ENCODE measurements at places on chromosomes 5 and 9.

- DNase-seq, result peak; percentile 32
These were observed 5.5 kb upstream of the SHB start for GRCh38 chr9:38074441-38074961.

DNA sequence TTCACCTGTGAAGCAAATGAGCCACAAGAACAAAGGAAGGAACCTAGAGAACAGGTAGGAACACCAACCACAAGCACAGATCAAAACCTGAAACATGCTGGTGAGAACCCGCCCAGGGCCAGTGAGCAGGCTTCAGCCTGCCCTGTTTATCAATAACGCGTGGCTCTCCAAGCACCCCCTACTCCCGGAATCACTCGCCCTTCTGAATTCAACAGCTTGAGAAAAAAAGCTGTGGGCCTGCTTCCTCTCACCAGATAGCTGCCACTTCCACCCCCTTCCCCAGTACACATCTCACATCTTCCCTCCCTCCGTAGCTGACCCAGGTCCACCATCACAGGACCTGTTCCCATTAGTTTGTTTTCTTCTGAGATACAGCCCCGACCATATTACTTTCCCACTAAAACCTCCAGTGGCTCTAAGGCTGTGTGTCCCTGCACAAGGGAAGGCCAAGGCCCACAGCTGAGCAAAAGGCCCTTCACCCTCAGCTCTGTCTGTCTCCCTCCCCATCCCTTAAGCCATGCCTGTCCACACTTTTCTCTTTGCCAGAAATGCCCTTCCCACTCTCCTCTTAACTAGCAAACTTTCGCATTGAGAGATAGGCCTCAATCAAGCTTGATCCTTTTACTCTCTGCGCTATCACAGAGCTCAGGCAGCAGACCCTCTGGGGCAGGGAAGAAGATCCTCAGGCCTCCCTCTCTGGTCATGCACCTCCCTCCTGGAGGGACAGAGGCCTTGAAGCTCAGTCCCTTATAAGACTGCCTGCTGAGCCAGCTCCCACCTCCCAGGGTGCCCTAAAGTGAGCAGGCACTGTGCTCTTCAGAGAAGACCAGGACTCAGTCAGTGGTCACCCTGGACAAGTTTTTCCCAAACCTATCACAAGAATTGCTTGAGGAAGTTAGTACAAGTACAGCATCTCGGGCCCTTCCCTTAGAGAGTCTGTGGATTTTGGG, 30.1 kb downstream of the B4GALT1 start:
- peak; percentile 7 for DNase-seq

DNA sequence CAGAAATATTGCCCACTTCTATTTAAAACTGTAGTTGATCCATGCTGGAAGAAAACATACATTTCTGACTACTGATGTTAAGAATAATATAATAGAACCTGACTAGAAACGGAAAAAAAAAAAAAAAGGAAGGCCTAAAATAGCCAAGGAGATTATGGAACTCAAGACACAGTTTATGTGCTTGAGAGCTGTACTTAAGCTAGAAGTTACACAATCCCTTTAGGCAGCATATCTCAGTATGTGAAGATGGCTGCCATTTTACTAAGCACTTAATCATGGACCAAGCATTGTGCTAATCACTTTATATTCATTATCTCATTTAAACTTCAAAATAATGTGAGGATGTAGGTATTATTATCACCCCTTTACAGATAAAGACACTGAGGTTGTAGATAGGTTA, 73.0 kb upstream of the NR4A3 start:
- DNase-seq, result no peak

- DNase-seq, result no peak
These were observed 177.8 kb upstream of the STK32A start for GRCh38 chr5:147057051-147057450.

GRCh38 chr5:141001844-141002604, 35.7 kb downstream of the PCDHAC2 start:
- DNase-seq, result no peak

DNA sequence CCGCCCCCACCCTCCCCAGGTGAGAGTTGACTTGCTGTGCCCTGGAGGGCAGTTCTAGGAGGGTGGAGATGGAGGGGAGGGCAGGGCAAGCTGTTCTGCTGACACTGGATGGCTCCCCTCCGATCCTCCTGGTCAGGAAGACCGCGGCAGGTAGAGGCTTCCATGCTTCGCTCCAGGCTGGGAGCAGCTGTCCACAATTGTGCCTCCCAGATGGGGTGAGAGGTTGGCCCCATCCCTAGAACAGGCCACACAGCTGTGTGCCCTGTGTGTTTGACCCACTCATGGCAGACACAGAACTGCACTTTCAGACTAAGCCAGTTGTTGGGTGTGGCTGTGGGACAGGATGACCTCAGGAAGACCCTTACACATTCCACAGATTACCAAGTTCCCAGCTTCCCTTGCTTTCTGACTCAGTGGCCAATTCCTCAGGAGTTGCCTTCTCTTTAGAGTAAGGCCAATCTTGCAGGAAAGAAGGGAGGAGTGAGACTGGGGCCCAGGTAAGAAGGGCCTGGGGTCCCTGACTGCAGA, 72.1 kb upstream of the HSPA9 start:
- no peak for DNase-seq

GRCh38 chr9:77975036-77975435, 56.6 kb downstream of the GNAQ start:
- DNase-seq, result no peak

DNA sequence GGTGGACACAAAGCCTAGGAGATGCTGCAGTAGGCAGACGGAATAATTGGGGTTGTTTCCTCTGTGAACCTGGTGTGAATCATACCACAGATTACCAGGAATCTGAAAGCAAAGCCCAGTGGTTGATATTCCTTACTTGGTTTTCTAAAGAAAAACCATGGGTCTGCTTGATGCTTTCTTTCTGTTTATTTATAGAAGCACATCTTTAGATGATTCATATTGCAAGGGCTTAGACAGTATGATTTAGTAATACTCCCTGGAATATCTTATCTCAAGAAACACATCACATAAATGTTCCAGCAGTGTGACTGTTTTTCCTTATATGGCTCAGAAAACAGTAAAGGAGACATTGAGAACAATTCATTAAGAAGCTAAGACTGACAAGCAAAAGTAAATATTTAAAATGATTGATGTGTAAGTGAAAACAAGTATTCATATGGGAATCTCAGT, 623.3 kb downstream of the RAB3C start:
- no peak for DNase-seq

GRCh38 chr5:100516285-100516684, 18.9 kb upstream of the FAM174A start:
- no peak for DNase-seq

DNA sequence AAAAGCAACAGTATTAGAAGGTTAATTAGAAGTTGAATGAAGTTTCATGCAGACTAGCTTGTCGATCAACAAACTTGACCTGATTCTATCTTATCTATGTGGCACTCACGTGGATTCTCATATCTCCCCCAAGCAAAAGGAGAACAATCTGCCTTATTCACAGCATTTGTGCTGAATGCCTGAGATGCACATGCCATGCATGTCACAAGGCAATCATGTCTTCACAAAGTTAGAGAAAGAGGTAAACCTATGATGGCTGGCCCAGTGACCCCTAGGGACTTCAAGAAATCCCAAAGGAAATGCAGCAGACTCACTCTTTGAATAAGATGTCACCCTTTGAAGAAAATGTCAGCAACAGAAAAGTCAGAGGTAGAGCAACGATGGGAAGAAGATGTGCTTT, 17.6 kb upstream of the SHOC1 start:
- DNase-seq, result no peak

DNA sequence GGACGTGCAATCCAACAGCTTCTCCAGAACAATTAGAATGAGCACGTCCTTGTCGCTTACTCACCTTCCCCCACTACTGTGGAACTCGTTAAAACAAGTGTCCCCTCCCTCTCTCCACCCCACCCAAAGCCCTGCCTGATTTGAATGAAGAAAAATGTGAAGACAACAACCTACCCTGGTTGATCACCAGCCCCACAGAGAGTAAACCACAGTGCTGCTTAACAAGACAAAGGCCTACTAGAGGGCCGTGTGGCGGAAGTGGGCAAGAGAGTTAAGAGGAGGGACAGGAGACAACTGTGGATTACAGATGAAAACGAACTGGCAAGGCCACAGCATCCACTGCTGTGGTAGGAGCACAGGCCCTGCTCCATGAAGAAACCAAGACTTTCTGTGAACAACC, 51.1 kb downstream of the CDK5RAP2 start:
- no peak for DNase-seq

- no peak for DNase-seq
These were observed 399.0 kb downstream of the IRX1 start for GRCh38 chr5:3994628-3995027.

DNA sequence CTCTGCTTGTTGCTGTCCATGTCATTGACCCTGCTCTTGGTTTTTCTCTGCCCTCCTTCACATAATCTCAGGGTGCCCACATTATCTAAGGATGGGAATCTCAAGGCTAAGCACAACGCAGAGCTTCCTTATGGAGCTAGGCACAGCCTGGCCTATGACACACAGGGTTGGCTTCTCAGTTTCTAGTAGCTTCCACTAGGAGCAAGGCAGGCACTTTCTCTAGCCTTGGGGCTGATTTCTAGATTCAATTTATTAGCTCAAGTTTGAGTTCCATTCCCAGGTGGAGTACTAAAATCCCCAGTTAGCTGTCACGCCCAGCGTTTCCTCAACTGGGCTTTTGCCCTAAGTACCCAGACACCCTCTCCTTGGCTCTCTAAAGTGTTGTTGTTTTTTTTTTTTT, 12.4 kb downstream of the IL4 start:
- no peak for DNase-seq

DNA sequence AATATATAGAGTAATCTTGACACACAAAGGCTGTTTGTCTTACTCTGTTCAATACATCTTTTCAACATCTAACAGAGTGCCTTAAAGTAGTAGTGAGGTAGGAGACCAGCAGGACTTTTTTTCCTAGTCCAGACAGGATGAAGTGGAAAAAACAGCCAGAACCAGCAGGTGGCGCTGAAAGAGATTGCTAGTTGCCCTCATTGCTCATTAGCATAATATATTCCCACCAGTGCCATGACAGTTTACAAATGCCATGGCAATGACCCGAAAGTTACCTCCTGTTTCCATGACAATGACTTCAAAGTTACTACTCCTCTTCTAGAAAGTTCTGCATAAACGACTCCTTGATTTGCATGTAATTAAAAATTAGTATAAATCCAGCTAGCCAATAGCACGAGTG, 387.4 kb downstream of the ACTL7B start:
- no peak for DNase-seq

GRCh38 chr5:176162198-176162597, 76.0 kb upstream of the SIMC1 start:
- no peak for DNase-seq

DNA sequence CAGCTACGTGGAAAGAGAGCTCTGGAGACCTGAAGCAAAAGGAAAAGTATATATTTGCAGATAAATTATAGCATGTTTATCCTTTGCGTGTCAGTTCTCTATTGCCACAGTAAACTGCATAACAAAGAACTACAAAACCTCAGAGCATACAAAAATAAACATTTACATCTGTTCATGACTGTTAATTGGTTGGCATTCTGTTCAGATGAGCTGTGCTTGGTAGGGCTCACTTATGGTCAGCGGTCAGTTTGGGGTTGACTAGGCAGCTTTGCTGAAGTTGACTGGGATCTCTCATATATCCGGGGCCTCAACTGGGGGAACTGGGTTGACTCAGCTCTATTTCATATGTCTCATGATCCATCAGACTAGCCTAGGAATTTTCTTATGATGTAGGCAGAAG, 257.7 kb downstream of the TLE1 start:
- no peak for DNase-seq

- no peak for DNase-seq
These were observed 47.9 kb upstream of the RARS1 start for GRCh38 chr5:168438349-168438748.

- DNase-seq, result no peak
These were observed 384.2 kb upstream of the CDH10 start for GRCh38 chr5:25029004-25029403.

DNA sequence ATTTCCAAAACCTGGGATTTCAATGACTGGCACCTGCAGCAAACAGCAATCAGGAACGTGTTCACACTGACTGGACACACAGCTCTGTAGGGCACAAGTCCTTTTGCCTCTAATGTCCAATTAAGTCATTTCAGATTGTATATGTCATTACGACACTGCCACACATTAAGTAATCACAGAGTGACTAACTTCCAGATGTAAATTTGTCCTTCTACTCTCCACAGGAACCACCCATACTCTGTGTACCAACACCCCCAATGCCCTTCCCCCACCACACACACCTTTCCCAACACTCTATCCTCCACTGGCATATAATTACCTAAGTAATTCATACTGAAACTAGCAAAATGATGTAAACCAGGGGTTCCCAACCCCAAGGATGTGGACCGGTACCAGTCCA, 30.5 kb downstream of the LARS1 start:
- DNase-seq, result no peak
